Naive thymus-derived CD8-positive, alpha-beta T cell (primary cell): ENCODE measurements at places on chromosomes 2 and 18. TPM values are rescaled to one million over a fixed set of nuclear protein-coding genes. Genes with fewer than 3 reads are reported as not detected.

- no peak overlapping the region for H3K27ac ChIP-seq
- DNase-seq, result no peak
- H3K27me3 ChIP-seq, result peaks cover 25% of the 10 kb centered on the region
- H3K4me3 ChIP-seq, result no peak overlapping the region
- peaks cover 47% of the 10 kb centered on the region for H3K4me1 ChIP-seq
Measured at GRCh38 chr2:8580316-8581233, 101.3 kb upstream of the ID2 start.

- H3K4me1 ChIP-seq, result peaks cover 33% of the 10 kb centered on the region
- H3K27ac ChIP-seq, result no peak overlapping the region
- no peak overlapping the region for H3K4me3 ChIP-seq
Measured at GRCh38 chr2:230895536-230896345, 29.3 kb downstream of the GPR55 start.

DNA sequence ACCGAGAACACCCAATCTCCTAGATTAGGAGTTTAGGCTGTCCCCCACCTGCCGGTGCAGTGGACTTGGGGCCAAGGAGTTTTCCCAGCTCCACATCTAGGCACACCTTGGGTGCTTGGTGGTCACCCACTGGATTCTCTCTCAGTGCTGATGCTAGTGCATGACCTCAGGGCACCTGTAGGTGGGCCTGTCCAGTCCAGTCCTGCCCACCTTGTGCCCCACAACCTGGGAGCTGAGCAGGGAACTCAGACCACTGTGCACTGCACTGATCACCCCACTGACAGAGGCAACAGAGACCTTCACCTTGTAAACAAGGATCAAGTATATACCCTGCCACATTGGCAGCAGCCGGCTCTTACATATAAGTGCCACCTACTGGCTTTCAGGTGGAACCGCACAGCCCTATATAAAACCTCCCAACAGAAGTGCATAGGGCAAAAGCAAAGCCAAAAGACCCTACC is 12.7 kb upstream of the CDH19 start:
- no peaks in the 10 kb centered on the region for H3K27me3 ChIP-seq
- no peak for DNase-seq
- H3K36me3 ChIP-seq, result no peaks in the 10 kb centered on the region
- H3K27ac ChIP-seq, result no peak overlapping the region
- no peak overlapping the region for H3K4me3 ChIP-seq

ALPI gene
- not detected for polyA plus RNA-seq
